NCI-H187 (cell line): ENCODE measurements at places on chromosomes 12 and 14.

- DNase-seq, result no peak
These were observed 9.4 kb downstream of the GPR132 start for GRCh38 chr14:105055736-105056302.

DNA sequence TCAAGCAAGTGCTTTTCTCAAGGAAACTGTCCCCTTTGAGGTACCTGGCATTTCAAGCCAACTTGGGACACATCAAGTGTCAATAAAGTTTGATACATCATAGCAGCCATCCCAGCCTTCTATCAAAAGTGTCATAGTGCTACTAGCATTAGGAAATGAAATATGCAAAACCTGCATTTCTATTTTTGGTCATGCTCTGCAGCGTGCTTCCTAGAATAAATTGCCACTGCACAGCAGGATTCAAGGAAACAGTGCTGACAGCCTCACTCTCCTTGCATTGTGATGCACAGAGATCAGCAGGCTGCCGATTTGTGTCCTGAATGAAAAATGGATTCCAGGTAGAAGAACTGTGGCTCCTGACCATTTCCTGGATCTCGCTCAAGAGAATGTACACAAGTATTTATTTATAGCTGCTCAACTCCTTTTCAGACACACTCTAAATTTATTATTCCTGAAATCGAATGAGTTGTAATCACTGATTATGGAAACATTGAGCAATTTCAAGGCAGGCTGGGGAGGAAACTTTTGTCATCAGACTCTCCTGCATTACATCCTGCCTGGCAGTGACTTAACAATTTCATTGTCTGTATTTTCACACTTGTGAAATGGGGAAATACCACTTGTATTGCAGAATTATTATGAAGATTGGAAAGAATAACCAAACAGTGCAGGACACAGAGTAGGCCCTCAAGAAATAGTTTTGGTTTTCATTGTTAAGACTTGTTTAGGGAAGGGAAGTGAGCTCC is 120.9 kb downstream of the SLC38A6 start:
- no peak for DNase-seq

DNA sequence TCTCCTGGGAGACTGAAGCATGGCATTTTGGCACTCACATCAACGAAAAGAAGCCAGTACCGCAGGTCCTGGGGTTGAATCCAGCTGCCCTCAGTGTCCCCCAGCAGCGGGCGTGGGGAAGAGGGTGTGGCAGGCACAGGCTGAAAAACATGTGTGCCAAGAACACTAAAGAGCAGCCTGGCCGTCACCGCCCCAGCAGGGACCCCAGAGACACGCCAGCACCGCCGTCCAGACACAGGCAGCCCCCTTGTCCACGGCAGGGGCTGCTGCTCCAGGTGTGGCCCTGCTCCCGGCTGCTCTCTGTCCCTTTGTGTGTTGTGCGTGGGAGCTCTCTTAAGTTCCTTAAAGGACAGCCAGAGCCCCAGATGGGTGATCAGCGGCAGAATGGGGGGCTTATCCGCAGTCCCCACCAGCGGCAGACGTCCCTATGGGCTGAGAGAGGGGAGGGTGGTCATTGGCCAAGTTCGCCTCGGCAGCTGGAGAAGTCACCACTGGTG is 556 bp downstream of the PHETA1 start:
- no peak for DNase-seq

DNA sequence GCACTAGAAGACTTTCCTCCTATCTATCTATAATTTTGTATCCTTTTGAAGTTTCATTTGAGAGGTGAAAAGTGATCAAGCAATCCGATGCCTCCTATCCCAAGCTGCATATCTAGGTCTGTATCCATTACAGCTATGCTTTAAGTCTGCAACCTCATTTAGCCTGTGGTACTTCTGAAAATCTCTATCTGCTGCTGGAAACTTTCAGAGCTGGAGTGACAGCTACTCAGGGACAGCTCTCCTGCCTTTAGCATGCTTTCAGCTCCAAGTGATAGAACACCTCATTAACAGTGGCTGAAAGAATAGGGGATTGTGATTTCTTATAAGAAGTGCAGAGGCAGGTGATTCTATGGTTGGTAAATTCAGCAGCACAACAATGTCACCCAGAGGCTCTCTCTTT is 1153.5 kb downstream of the AACS start:
- DNase-seq, result no peak

DNA sequence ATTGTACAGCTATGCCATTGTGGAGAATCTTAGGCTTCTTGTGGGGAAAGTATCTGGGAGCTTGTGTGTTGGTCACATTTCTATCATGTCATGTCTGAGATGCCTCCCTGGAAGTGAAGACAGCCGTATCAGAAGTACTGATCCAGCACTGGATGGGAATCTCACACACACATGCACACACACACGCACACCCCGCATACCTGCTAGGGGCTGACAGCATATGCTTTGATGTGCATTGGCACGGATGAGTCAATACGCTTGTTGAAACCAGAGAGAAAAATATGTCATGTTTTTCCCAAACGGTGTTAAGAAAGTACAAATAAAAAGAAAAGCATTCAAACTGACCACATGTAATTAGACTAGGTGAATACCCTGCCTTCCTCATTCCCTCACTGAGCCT is 260.8 kb downstream of the KTN1 start:
- DNase-seq, result no peak

- DNase-seq, result no peak
These were observed 49.9 kb upstream of the BBS10 start for GRCh38 chr12:76398106-76398505.

GRCh38 chr12:25550186-25550585 is 2.9 kb downstream of the LMNTD1 start:
- no peak for DNase-seq

DNA sequence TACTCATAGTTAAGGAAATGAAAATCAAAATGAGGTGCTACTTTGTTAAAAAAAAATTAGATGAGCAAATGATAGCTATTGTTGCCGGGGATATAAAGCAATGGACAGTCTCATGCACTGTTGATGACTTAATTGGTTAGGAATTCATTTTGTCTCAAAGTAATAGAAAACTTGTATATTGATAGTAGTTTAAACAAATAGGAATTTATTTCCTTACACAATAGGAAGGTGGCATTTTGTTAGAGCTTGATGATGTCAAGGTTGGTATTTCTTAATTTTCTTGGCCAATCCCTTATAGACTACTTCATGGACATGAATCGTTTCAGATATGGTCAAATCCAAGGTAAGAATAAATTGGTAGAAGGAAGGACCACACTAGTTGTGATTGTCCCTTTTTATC is 7.8 kb downstream of the PRPF39 start:
- DNase-seq, result no peak
